ENCODE measurements at places on chromosomes 6 and 20.
A peak's percentile ranks its signal among the peaks of the same experiment; 100 is the strongest.

- DNase-seq, result no peak
Measured at GRCh38 chr6:136761227-136761922, 30.9 kb downstream of the MAP3K5 start.

- peak; percentile 44 for DNase-seq
Measured at GRCh38 chr6:167826230-167826895, 348 bp upstream of the AFDN start.

- DNase-seq, result no peak
Measured at GRCh38 chr6:40585223-40585622, 1.9 kb downstream of the LRFN2 start.

GRCh38 chr6:68635412-68635705 is 277 bp downstream of the ADGRB3 start:
- DNase-seq, result no peak

GRCh38 chr6:155449450-155450239 is 6.0 kb downstream of the NOX3 start:
- DNase-seq, result no peak

DNA sequence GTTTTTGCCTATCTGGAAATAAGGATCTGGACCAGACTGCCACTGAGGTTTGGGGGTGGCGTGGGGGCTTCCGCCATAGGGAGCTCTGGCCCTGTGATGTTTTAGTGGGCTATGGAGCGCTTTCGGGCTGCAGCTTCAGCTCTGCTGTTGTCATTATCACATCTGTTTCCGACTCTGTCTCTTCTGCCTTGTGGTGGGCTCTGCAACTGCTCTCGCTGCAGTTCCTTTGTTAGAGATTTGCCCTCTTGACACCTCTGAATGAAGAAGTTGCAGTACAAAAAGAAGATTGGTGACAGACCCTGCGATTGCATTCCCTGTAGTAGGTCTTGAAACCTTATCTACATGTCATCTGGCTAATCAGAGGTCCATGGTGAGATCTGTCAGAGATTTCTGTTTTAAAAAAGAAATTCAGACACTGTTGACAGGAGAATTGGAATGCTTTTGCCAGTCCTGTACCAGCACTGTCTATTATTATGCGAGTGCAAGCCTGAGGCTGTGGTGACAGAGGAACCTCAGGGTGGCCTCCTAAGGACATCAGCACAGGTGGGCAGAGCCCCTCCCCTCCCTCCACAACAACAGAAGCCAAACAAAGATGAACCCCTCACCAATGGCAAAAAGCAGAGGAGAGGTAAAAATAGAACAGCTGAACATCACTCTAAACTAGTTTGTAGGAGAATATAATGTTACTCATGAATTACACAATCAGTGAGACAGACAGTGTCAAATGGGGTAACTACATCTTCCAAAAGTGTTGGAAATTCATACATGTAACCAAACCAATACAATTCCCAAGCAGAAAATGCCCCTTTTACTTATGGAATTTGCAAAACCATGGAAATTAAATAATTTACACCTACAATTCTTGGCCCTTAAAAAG is 63.5 kb upstream of the DEFB112 start:
- no peak for DNase-seq

- no peak for DNase-seq
Measured at GRCh38 chr6:7251646-7252260, 61.2 kb downstream of the SSR1 start.

GRCh38 chr20:49999329-49999728 is 16.5 kb downstream of the SNAI1 start:
- peak; percentile 18 for DNase-seq

- DNase-seq, result no peak
Measured at GRCh38 chr6:162605881-162606280, 121.7 kb downstream of the PRKN start.

DNA sequence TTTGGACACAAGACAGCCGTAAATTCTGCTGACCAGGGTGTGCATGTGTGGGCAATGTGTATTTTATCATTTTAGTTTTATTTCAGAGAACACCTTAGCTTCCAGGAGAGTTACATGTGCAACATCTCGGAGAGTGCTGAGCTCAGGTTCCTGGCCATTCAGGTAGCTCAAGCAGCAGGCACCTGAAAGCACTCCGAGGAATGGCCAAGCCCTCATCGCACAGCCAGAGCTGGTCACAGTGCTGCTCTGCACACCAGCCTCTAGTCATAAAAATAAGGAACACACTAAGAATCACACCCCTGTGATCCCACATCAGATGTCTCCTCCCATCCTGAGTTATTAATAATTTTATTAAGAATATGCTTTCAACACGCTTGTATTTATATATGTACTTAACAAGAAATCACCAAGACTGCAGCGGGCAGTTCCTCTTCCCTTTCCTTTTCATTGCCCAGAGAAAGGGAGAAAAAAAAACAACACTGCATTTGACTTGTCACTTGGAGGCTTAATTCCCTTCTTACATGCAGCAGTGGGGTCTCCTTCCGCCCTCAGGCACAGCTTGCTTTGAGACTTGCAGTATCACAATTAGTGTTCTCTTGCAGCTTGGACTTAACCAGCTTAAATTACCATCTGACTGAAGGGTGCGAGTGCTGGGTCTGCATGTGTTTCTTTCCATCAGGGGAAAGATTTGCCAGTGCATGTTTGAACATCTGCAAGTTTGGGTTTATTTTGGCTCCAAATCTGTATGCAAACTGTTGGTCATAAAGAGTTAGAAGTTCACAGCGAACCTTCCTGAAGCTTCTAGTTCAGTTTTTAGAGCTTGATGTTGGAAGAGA is 36.0 kb upstream of the IRF4 start:
- DNase-seq, result no peak

DNA sequence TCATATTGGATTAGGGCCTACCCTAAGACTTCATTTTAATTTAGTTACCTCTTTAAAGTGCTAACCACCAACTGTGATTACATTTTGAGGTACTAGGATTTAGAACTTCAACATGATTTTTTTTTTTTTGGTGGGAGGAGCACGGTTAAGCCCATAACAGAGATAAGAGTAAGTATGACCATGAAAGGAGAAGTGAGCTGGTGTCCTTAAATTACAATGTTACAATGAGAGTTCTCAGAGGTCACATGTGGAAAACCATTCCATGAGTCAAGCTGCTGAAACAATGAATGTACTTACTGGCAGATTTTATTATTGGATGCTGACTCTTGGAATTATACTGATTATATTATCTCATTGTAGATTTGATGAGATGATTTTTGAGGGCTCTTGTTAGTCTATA is 779.3 kb upstream of the CITED2 start:
- DNase-seq, result no peak

GRCh38 chr20:10504608-10504993 is 69.5 kb downstream of the SLX4IP start:
- no peak for DNase-seq

GRCh38 chr6:149766156-149766769 is 16.7 kb downstream of the PCMT1 start:
- DNase-seq, result no peak

DNA sequence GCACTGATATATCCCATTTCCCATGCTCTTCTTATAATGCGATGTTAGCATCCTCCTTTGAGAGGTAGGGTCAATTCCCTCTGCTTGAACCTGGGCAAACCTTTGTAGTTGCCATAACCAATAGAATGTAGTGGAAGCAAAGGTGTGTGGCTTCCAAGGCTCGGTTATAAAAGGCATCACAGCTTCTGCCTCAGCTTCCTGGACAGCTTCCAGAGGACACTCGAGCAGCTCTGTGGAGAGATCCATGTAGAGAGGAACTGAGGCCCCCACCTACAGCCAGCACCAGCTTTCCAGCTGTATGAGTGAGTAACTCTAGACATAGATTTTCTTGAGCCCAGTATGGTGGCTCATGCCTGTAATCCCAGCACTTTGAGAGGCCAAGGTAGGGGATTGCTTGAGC is 36.7 kb downstream of the FGD2 start:
- DNase-seq, result no peak

- no peak for DNase-seq
Measured at GRCh38 chr6:145507239-145507638, 228.1 kb downstream of the EPM2A start.

GRCh38 chr20:44616604-44616964 is 34.2 kb downstream of the PKIG start:
- no peak for DNase-seq

GRCh38 chr6:90226257-90226656 is 70.4 kb downstream of the BACH2 start:
- DNase-seq, result no peak

GRCh38 chr6:153938876-153939275 is 100.2 kb upstream of the OPRM1 start:
- no peak for DNase-seq

DNA sequence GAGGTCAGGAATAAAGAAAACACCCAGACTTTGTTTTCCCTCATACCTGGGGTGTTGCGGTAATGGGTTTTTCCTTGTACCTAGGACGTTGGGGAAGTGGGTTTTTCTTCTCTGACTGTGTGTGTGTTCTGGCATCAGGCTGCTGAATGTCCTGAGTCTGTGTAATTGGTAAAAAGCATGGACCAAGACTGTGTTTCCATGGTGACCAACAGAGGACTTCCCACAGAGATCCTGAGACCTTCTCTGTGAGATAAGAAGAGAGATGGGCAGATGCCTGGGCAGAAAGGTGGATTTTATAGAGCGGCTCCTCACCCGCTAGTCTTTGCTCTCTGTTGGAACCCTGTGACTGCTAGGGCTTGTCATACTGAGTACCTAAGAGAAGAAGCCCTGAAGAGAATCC is 135.4 kb upstream of the GGTLC1 start:
- no peak for DNase-seq

- no peak for DNase-seq
Measured at GRCh38 chr20:53161473-53161872, 189.3 kb downstream of the TSHZ2 start.

DNA sequence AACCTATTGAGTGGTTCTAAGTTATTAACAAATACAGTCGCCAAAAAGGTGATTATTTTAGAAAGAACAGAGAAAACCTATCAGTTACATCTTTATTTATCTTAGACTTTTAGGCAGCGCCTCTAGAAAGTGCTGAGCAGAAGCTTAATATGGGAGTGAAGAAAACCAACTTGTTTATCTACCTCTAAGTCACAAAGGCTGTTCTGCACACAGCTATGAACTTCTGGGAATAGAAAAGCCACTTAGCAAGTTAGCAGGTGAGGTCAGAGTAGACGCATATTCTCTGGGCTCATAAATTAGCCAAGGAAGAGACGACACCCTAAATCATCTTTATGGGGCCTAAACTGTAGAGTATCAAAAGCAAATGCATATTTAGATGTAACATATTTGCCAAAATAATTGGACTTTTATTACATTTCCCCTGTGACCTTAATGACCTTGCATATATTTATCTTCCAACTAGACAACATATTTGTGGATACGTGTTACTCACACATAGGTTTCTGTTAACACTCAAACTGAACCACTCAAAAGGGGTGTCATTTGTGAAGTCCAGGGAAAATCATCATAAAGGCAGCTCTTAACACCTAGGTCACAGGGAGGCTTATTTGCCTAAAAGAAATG is 267.1 kb downstream of the ADGB start:
- no peak for DNase-seq

DNA sequence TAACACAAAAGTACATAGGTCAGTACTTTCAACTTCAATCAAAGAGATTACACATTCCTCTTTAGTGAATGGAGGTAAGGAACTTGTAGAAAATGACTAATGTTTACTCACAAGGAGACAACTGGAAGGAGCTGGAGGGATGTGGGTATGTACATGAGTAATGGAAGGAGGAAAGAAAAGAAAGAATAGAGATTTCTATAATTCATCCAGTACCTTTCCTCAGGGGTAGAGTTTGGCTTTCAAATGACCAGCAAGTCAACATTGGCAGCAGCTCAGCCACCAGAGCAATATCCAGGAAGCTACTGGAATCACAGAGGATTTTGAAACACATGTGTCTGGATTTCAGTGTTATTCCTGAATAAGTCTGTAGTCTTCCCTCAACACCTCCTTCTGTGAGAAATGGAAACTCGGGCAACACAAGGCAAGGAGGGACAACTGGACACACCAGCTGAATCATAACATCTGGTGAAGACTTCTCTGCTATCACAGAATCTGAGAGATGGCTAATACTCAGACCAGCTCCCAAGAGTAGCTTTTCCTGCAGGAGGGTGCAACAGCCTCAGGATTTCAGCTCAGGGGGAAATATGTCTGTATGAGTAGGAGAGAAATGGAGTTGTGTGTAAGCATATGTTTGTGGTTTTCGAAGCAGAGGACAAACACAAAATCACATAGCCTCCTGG is 98.8 kb downstream of the HAO1 start:
- DNase-seq, result no peak

DNA sequence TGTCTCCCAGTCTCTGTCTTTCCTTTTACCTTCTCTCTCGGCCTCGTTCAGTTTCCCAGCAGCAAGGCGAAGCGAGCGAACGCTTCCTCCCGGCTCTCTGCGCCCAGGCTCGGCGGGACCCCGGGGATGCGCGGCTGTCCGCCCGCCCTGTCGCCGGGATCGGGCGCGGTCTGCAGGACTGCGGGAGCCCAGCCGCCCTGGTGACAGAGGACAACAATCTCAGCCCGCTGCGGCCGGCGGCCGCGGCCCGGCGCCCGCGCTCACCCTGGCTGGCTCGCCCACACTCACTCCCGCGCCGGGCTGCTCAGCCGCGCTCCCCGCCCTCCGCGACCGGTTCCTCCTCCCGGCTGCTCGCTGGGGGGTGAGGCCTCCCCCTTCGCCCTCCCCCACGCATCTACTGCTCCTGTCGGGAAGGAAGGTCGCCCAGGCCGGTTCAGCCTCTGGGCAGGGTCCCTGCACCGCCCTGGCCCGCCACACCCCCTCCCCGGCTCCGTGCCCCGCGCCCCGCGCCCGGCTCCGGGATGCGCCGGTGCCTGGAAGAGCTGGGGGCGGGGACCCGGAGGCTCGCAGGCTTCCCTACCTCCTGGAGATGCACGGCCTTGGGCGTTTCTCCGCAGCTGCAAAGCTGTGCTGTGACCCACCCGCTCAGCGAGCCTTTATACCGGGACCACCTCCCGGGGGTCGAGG is 410 bp downstream of the SYNE1 start:
- DNase-seq, result no peak

GRCh38 chr6:140344142-140344913 is 969.9 kb upstream of the CITED2 start:
- DNase-seq, result no peak

DNA sequence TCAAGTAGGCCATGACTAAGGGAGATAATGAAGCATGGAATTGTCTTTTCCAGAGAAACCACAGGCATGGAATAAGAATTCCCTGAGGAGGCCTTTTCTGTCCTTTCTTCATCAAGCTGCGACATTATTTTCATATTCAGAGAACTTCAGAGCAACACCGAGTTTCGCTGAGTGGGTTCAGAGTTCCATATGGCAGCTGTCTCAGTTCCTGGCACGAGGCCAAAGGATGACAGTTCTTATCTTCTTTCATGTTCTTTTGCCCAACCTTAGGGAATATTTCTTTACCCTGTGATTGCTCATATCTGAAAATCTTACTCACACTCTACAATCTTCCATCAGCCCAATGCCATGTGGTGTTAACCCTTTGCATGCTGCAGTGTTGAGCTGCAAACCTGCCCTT is 135.3 kb upstream of the BMP2 start:
- no peak for DNase-seq

GRCh38 chr20:46994341-46994740 is 99.7 kb downstream of the EYA2 start:
- DNase-seq, result peak; percentile 58

All from stimulated activated CD4-positive, alpha-beta T cell treated with anti-CD3 and anti-CD28 coated beads, Interleukin-15, amount 100 ng/mL, for 48 hours (primary cell).